Left lobe of liver (tissue), 2 donors: ENCODE measurements at places on chromosomes 13 and 19. TPM values are rescaled to one million over a fixed set of nuclear protein-coding genes. Genes with fewer than 3 reads are reported as not detected.

Gene ZNF575
- 1.5 TPM for total RNA-seq

Gene ZNF44
- 7.6 TPM for total RNA-seq

Gene PGLYRP2
- 65.8 TPM for total RNA-seq

Gene FFAR3
- not detected for total RNA-seq

Gene ZNF221
- 2.9 TPM for total RNA-seq

Gene ZNF490
- total RNA-seq, result 3.9 TPM

Gene ZNF730
- total RNA-seq, result not detected

Gene FXYD5
- 7.6 TPM for total RNA-seq

DNA sequence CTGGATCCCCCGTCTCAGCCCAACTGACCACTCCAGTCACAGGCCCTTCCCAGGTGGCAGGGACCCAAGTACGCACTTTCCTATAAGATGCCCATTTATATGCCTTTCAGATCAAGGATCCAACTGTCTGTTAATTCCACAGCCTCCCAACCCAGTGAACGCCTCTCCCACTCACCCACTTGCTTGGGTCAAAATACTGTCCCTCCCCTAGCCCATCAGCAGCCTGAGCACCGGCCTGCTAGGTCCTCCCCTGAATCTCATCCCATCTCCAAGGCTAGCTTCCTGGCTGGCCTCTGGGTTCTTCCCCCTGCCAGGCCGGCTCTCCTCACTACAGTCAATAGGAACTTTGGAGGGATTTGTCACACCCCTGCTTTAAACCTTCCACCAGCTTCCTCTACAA is 1.9 kb downstream of the UBE2S start:
- no peak for DNase-seq

DNA sequence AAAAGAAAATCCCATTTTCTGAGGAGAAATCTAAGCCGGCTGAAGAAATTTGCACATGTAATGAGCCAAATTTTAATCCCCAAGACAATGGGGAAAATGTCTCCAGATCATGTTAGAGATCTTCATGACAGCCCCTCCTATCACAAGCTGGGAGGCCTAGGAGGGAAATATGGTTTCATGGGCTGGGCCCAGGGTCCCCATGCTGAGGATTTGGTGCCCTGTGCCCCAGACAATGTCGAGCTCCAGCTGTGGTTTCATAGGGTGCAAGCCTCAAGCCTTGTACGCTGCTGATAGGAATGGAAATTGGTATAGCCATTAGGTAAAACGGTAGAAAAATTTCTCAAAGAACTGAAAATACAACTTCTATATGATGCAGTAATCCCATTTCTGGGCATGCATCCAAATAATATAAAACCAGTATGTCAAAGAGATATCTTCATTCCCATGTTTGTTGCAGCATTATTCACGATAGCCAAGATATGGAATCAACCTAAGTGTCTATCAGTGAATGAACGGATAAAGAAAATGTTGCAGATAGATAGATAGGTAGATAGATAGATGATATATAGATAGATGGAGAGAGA is 19.3 kb upstream of the FREM2 start:
- no peak for DNase-seq

DNA sequence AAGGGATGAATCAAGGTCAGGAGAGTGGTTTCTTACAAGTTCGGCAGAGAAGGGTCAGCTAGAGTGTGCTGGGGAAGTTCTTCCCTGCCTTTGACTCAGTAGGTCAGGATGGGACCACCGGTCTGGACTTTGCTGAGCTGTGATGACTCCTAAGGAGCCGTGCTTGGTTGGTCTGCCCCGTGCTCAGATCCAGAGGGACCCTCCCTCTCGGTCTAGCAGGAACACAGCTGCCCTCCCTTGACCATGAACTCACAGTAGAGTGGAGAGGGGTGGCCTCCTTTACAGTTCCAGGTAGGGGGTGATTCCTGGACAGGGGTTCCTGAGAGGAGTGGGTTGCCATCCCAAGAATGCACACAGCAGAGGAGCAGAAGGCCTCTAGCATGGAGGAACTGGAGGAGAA is 4.3 kb downstream of the RPS19 start:
- no peak for DNase-seq

- DNase-seq, result no peak
Observed at GRCh38 chr19:33440241-33440640, 66.7 kb downstream of the CEBPG start.

- DNase-seq, result no peak
Observed at GRCh38 chr19:34259367-34260095, 5.2 kb downstream of the GARRE1 start.

DNA sequence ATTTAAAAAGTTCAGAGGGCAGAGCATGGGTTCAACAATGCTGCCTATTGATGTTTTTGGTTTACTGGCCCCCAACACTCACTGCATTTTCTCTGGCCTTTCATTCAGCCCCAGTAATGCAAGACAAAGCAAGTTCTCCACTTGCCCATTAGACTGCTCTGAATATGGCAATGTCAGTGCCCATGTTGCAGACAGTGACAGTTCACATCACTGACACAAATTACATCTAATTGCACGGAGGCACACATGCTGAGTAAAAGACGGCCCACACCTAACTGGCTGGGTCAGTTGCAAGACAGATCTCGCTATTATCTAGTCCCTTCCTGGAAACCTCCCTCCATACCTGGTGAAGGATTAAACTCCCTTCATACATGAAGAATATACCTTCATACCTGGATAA is 54.0 kb downstream of the ENOX1 start:
- no peak for DNase-seq

- DNase-seq, result no peak
Observed at GRCh38 chr13:99312493-99312883, 5.3 kb upstream of the GPR183 start.

- no peak for DNase-seq
Observed at GRCh38 chr13:82802528-82802927, 1079.7 kb downstream of the SLITRK1 start.
